ENCODE measurements at places on chromosomes 16 and 17.

- DNase-seq, result no peak
These were observed 1572.3 kb downstream of the CDH8 start for GRCh38 chr16:60463986-60464385.

GRCh38 chr16:74865922-74866598, 91.4 kb upstream of the FA2H start:
- DNase-seq, result no peak

GRCh38 chr16:84471316-84471715, 33.1 kb downstream of the MEAK7 start:
- DNase-seq, result no peak

GRCh38 chr16:64182985-64183384, 938.9 kb downstream of the CDH11 start:
- DNase-seq, result no peak

GRCh38 chr16:4358831-4359561, 7.9 kb upstream of the PAM16 start:
- no peak for DNase-seq

DNA sequence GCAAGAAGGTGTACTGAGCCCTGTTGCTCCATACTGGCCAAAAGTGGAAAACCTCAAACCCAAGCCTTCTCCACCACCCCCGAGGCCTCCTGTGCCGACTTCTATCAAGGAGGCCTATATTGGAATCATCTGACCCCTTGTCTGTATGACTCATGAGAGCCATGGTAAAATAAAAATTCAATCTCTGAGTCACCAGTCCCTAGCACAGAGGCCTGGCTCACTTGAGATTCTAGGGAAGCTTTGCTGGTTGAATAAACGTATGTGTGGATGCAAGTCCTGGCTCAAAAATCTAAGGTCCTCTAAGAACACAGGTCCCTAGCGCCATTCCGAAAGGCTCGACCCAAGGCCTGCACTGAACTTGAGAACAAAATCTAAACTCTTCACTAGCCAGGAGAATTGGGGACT, 15.0 kb downstream of the NSMCE1 start:
- DNase-seq, result peak; percentile 78

DNA sequence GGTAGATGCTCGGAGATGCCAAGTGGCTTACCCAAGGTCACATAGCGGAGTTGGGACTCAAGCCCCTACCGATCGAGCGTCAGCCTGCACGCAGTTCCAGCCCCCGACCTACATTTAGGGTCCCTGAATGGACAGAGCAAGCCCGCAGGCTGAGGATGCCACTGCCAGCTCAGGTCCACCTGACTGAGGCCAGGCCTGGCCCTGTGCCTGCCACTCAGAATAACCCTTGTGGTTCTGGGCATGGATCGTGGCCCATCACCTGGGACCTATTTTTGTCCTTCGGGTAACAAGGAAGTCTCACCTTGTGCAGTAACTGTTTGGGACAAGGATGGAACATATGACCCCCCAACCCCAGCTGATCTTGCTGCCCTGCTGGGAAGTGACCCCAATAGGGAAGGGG, 17.1 kb downstream of the CDH16 start:
- no peak for DNase-seq

GRCh38 chr16:69093974-69094373, 11.5 kb upstream of the HAS3 start:
- DNase-seq, result no peak

- no peak for DNase-seq
These were observed 56.9 kb downstream of the MYH11 start for GRCh38 chr16:15799851-15800495.

- DNase-seq, result no peak
These were observed 76.6 kb upstream of the CORO6 start for GRCh38 chr17:29699283-29699682.

DNA sequence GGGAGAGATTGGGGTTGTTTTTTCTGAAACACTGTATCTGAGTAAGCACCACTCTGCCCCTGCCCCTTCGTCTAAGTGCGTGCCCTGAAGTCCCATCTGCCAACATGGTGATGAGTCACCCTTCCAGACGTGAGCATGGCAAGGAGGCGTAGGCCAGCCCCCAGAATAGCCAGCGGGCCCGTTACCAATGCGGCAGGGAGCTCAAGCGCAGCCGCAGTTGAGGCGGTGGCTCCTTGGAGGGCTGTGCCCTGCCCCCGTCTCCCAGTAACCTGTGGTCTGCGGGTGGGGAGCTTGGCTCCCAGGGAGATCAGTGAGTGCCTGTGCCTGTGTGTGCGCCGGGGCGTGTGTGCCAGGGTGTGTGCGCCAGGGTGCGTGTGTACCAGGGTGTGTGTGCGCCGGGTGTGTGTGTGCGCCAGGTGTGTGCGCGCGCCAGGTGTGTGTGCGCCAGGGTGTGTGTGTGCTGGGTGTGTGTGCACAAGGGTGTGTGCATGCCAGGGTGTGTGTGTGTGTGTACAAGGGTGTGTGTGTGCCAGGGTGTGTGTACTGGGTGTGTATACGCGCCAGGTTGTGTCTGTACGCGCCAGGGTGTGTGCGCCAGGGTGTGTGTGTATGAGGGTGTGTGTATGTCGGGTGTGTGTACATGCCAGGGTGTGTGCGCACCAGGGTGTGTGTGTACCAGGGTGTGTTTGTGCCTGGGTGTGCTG, 98.6 kb upstream of the CHMP6 start:
- DNase-seq, result peak; percentile 98

- no peak for DNase-seq
These were observed 68.8 kb downstream of the LITAF start for GRCh38 chr16:11517961-11518360.

DNA sequence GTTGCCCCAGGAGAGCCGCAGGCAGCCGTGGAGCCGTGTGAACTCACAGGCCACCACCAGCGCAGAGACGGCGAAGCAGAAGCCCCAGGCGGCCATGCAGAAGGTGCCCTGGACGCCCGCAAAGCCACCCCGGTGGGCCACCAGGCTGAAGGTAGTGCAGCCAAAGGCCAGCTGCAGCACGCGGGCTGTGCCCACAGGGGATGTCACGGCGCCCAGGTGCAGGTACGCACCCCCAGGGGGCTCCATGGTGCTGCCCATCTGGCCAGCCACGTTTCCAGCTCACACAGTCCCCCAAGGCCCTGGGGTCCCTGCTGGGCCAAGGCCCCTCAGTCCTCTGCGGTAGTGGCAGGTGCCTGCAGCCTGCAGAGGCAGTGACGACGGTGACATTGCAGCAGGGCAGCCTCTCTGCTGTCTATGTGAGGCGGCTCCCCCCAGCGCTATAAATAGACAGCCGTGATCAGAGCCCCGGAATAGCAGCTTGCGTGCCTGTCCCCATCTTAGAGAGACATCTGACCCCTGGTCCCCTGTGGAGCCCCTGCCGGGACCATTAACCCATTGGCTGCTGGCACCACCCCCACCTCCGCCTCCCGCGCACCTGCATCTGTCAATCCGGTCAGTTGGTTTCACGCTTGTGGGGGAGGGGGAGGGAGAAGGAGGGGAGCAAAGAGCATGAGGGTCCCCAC, 4.5 kb upstream of the PYCR1 start:
- no peak for DNase-seq

DNA sequence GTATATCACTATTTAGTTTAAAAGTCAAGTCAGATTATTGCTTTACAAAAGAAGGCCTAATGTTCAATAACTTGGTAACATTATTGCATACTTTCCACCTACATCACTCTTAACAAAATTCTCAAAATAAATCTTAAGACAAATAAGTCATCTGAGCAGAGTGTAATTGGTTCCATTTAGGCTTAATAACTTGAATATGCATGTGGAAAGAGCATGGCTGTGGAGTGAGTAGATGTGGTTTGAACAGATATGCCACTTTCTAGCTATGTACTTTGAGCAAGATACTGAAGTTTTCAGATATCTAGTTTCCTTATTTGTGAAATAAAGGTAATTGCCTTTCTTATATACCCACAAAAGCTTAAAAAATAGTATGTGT, 6.7 kb upstream of the EVI2A start:
- peak; percentile 21 for DNase-seq

GRCh38 chr16:50269061-50269705, 2.8 kb downstream of the ADCY7 start:
- no peak for DNase-seq

DNA sequence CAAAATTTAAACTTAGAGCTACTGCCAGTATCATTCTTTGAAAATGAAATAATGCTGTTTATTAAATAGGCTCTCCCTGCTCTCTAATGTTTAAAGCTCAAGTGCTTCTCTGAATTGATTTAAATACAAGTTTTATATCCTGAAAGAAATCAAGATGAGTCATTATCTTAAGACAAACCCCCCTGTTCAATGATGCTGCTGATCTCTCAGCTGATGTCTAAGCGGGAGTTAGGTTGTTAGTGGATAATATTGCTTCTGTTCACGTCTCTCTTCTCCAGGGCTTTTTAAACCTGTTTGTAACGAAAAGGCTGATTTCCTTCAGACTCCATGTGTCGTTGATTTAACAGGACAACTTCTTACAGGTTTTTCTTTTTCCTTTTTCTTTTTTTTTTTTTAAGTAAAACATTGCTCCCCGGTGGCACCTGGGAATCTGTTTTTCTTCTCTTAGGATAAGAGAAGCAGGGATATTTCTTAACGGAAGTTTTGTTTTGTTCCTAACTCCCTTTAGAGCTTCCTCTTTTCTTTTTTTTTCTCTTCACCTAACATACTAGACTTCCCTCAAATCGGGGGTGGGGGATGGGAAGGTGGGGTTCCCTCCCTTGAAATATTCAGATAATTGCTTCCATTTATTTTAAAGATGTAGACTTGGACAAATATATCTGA, 807 bp upstream of the LYRM9 start:
- no peak for DNase-seq

DNA sequence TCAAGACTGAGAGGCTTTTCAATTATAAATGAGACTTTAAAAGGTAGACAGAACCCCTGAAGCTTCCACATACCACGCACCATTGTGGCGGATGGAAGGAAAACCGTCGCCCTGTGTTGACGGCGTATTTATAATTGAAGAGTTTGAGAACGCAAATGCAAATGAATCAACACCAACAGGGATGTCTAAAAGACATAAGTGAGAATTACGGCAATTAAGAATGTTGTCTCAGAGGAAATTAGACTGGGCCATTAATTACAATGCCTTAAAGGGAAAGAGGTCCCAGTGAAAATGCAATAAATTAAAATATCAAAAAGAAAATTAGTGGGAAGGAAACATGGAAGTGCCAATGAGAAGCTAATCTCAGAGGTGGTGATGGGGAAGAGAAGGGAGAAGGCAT, 148.5 kb upstream of the XYLT1 start:
- DNase-seq, result no peak

GRCh38 chr17:80996422-80997305, 5.0 kb downstream of the CHMP6 start:
- no peak for DNase-seq

Data from RCC 7860 (cell line).